ENCODE measurements at places on chromosomes 5 and 9.

GRCh38 chr5:178221282-178221681, 11.3 kb downstream of the PHYKPL start:
- no peak for DNase-seq

DNA sequence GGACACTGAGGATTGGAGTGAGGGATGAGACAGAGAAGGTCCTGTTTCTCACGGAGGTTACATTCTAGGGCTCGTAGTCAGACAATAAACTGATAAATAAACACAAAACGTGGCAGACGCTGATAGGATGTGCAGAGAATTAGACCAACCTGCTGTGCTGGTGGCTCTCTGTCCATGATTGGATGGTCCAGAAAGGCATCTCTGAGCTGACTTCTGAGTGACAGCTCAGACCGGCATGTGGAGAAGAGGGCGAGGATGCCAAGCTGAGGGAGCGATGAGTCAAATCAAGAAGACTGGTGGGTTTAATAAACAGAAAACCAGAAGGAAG, 132.3 kb upstream of the TAF11L2 start:
- DNase-seq: no peak

- no peak for DNase-seq
Measured at GRCh38 chr5:153835891-153836515, 202.7 kb downstream of the FAM114A2 start.

- DNase-seq: no peak
Measured at GRCh38 chr5:2000591-2000990, 117.9 kb upstream of the IRX4 start.

DNA sequence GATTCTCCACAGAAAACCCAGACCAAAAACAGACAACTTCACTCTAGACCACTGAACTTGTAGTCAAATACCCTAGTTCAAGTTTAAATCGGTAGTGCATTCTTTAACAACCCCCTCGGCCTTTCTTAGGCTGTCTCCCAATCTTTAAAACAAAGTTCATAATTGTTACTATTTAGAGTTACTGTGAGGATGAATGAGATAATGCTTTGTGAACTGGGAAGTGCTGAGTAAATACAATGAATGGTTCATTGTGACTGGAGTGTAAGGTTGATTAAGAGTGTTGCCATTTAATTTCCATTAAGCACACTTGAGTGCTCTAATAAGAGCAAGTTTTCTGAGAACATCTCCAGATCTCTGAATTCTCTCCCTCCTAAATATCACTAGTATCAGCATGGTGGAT, 228.8 kb upstream of the PIK3R1 start:
- no peak for DNase-seq

- no peak for DNase-seq
Measured at GRCh38 chr9:138040446-138041430, 163.2 kb downstream of the CACNA1B start.

Data from fibroblast of the conjunctiva (primary cell).